Activated CD8-positive, alpha-beta memory T cell treated with anti-CD3 and anti-CD28 coated beads for 48 hours (primary cell): ENCODE measurements at places on chromosomes 4 and X.

GRCh38 chr4:83490876-83491450 lies 6.1 kb upstream of the ABRAXAS1 start:
- DNase-seq, result no peak

- no peak for DNase-seq
Measured at GRCh38 chr4:173014113-173014558, 154.5 kb upstream of the GALNT7 start.

DNA sequence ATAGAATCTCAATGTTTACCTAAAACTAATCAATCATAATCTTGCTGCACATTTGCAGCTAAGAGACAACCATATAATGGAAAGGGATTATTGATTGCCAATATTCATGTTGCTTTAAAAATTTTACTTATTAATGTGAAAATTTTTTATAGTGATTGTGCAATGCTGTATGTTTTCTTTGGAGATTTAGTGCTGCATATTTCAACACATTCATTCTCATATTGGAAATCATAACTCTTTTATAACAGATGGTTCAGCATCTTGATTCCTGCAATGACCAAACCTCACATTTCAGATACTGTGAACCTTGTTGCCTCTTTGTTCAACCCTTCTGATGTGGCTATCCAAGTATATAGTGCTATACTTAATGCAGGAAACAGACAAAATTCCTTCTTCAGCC lies 502.6 kb downstream of the C4orf33 start:
- no peak for DNase-seq

DNA sequence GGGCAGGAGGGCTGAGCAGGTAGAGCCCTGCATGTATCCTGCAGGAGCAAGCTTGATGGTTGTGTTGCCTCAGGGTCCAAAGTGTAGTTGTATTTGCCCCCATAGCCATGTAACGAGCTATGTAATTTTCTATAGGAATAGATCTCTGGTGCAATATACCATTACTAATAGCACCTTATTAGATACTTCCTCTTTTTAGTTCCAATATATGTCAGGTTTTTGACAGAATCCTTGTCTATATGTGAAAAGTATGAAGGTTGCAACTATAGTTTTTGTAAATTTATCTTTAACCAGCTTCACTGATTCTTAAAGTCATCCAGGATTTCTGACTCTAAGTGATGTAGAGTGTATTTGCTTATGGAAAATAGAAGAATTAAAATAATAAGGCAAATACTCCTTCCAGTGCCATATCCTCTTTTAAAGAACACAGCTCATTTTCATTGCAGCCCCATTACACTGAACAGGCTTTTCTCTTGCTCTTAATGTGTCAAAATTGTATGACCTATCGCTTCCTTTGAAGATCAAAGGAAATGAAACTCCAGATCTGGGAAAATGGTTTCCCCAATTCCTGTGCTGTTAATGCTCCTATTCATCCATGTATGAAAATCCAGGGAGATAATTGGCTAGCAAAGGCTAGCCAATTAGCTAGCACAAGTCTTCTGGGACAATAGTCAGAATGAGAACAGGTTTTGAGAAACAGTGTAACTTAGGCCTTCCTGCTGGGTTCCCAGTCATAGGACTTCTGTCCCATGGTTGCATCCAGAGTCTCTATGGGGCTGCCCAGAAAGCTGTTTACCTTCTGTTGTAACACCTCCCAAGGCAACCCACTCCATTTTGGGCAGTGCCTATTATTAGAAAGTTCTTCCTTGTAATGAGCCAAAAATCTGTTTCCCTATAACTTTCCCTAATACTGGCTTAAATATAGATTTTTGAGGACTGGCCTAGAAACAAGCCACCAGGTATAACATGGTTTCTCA lies 90.6 kb downstream of the TSPAN7 start:
- no peak for DNase-seq

- DNase-seq, result no peak
Measured at GRCh38 chr4:153227469-153228075, 23.3 kb downstream of the TRIM2 start.

DNA sequence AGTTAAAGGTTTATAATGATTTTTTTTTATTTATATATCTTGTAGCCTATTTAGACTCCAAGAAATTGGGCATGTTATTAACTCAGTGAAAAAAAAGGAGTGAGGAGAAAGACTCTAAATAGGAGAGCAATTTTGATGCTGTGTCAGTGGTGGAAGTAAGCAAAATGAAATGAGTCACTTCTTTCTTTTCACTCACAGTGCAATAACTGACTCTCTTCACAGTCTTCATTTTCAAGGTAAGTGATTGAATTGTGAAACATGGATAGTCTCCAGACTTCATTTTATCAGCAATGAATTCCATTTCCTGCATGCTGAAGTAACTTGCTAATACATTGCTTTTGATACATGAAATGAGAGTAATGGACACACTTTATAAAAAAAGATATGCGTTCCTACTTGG lies 2271.5 kb downstream of the PCDH7 start:
- DNase-seq, result no peak

- no peak for DNase-seq
Measured at GRCh38 chrX:14729058-14729457, 143.8 kb downstream of the FANCB start.

GRCh38 chrX:136839196-136839595 lies 41.3 kb downstream of the RBMX start:
- no peak for DNase-seq

- no peak for DNase-seq
Measured at GRCh38 chr4:145217349-145217748, 37.0 kb upstream of the OTUD4 start.

- no peak for DNase-seq
Measured at GRCh38 chr4:48778431-48779094, 1.5 kb downstream of the FRYL start.

GRCh38 chr4:25914670-25915352 lies 791 bp downstream of the SMIM20 start:
- DNase-seq, result no peak

GRCh38 chrX:124086411-124086810 lies 124.9 kb downstream of the STAG2 start:
- no peak for DNase-seq

DNA sequence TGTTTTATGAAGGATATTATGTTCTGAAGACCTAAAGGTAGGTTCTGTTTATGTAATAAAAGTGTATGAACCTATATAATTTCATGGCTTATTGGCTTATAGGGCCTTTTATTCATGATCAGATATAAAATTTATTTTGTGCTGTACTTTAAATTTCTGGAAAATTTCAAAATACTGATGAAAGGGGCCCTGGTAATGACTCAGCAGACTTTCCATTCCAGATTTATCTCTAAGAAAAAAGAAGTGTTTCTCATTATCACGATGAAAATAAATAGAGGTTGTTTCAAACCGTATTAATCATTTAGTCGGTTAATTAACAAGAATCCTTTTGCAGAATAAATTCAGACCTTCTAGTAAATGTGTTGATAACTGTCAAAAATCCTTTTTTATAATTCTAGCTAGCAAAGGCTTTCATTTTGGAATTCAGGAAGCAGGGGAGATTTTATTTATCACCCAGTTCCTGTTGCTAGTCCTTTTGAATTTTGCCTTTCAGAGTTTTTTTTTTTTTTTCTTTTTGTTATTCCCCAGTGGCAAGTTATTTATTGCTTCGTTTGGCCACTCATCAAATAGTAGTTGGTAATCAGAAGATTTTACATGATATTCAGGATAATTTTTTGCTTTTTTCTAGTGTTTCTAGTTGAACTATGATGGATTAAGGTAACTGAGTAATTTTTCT lies 5.4 kb upstream of the TAPT1 start:
- no peak for DNase-seq

GRCh38 chr4:153465615-153466080 lies 512 bp upstream of the TMEM131L start:
- no peak for DNase-seq

DNA sequence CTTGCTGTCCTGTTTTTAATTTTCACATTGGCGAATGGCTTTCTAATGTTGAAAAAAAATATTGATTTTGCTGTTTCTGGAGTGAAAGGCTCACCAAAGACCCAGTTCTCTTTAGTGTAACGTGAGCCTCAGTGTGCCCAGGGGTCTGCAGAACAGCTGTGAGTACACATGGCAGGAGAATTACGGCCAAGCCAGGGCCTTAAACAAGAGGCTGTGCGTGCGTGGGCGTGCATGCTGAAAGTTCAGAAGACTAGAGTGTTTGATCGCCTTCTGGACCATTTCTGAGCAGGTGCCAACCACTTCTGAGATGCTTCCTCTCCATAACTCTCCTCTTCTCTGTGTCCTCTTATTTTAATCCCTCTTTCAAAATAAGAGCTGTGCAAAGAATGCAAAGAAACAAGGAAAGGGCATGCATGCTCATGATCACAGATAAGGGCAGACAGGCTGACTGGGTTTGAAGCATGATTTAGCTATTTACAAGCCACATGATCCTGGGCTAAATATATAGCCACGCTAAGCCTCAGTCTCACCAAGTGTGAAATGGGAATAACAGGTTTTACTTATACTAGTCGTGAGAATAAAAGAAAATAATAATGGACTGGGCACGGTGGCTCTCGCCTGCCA lies 9.9 kb downstream of the PHEX start:
- no peak for DNase-seq

- no peak for DNase-seq
Measured at GRCh38 chrX:18825375-18825774, 117.9 kb downstream of the PPEF1 start.
